ENCODE measurements at places on chromosomes 13 and 19.

- DNase-seq = no peak
These were observed 16.9 kb downstream of the COG3 start for GRCh38 chr13:45481688-45482087.

GRCh38 chr13:77751513-77752456 lies 54.3 kb downstream of the SLAIN1 start:
- DNase-seq = peak; percentile 37

- DNase-seq = no peak
These were observed 225.3 kb downstream of the LACC1 start for GRCh38 chr13:44104969-44105368.

DNA sequence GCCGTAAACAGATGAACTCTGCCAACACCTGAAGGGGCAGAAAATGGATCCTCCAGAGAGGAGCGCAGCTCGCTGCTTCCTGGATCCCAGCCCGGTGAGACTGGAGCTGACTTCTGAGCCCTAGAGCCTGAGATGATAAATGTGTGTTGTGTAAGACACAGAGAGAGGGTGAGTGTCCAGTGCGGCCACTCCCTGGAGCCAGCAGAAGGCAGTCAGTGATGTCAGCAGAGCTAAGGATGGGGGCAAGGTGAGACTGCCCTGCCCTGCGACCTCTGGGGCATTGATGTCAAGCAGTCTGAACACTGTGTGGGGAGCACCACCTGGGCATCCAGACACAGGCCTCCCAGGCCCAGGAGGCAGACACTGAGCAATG lies 9.7 kb upstream of the SLC35E1 start:
- no peak for DNase-seq

DNA sequence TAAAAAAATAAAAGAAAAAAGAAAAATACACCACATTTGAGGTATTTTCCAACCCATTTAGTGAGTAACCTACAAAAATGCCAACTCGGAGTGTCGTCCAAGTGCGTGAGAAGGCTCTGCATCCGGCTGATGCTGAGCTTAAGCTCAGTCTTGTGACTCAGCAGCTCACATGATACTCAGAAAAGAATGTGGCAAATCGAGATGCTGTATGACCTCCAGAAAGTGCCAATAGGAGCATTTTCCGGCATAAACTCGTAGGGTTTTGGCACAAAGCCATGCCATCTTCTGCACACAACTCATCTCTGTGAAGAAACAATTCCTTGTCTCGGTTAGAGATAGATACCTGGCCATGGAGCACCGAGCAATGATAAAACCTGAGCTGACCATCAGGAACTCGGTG lies 58.5 kb downstream of the TRPM4 start:
- peak; percentile 45 for DNase-seq

GRCh38 chr13:65697843-65698242 lies 1532.3 kb downstream of the PCDH9 start:
- no peak for DNase-seq

DNA sequence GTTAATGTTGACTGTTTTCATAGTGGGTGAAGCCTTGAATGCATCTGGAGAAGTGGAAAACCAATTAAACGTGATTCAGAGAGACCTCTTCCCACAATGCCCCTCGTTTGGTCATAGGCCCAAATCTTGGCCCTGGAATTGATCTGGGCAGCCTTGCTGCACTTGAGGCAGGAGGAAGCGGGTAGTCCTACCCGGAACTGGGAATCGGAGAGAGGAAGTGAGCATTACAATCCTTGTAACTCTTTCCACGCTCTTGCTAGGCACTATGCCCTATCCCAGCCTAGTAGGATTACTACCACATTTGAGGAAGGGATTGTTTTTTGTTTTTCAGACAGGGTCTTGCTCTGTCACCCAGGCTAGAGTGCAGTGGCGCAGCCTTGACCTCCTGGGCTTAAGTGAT lies 3.6 kb downstream of the KCNK6 start:
- no peak for DNase-seq

- DNase-seq = no peak
These were observed at the start of gene ALOX5AP for GRCh38 chr13:30735025-30735871. TSS of gene ALOX5AP (plus strand) at chr13:30735543. CDS start at chr13:30735606, 63 bp downstream.

- no peak for DNase-seq
These were observed 19.1 kb upstream of the WDR18 start for GRCh38 chr19:964761-965694.

DNA sequence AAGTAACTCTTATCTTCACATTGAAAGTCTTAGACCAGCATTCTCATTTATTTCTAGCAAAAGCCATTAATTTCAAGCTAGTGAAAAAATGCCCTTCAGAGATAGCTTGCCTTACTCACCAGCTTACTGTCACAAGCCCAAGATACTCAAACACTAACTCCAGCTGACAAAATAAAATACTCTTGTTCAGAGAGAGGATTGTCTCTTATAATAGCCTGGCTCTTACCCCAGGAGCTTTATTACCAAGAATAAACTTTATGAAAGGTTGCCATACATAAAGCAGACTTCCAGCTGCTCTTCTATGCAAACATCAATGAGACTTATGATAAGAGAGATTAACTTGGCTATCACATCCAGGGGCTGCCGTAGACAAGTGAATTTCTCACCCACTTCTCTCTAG lies 53.6 kb downstream of the XPO4 start:
- no peak for DNase-seq

GRCh38 chr13:46893798-46894560 lies 2.9 kb downstream of the HTR2A start:
- peak; percentile 49 for DNase-seq

DNA sequence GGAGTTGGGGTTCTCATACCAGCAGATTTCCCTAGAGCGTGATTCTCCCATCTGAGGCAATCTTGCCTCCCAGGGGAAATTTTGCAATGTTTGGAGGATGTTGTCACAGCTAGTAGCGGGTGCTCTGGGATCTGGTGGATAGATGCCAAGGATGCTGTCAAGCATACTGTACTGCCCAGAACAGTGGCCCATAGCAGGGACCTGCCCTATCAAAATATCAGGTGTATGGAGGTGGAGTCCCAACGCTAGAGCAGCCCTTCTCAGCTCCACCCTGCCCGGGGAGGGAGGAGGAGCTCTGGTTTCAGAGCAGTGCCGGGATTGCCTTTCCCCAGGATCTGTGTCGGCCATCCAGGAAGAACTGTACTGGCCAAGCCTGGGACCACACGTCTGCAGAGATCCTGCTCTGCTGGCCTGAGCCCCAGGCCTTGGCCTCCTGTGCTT lies 10.9 kb upstream of the QTRT1 start:
- DNase-seq = peak; percentile 55

DNA sequence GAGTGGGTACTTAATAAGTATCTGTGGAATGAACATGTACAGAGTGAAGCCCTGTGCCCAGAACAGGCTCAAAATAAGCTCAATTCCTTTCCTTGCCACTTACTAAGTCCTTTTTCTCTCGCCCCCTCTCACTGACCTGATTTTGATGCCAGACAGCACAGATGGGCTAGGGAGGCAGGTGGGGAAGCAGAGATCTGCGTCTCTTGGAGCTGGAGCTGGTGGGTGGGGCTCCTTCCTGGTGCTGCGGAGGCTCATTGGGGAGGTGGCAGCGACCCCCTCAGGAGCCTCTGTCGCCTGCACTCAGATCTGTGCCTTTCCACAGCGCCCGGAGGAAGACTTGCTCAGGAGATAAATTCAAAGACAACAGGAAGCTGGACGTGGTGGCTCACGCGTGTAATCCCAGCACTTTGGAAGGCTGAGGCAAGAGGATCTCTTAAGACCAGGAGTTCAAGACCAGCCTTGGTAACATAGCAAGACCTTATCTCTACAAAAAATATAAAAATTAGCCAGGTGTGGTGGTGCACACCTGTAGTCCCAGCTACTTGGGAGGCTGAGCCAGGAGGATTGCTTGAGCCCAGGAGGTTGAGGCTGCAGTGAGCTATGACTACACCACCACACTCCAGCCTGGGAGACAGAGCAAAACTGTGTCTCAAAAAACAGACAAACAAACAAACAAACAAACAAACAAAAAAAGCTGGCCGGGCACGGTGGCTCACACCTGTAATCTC lies 14.6 kb downstream of the AKT2 start:
- no peak for DNase-seq

GRCh38 chr13:27839809-27840467 lies 47.7 kb downstream of the GSX1 start:
- peak; percentile 13 for DNase-seq

DNA sequence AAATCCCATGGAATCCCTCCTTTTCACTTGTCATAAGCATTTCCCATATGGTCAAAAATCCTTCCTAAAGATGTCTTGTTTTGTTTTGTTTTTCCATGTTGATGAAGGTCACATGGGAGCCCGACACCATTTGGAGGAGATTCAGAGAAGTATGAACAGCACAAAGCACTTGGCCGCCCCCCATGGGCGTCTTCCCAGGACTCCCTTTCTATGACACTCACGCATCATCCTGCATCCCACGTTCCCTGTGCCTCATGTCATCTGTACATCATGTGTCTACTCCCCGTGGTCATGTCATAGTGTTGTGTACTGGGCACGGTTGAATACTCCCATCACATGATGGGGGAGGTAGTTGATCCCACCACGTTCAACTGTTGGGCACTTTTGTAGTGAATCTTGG lies 2.0 kb downstream of the ZSCAN1 start:
- no peak for DNase-seq

DNA sequence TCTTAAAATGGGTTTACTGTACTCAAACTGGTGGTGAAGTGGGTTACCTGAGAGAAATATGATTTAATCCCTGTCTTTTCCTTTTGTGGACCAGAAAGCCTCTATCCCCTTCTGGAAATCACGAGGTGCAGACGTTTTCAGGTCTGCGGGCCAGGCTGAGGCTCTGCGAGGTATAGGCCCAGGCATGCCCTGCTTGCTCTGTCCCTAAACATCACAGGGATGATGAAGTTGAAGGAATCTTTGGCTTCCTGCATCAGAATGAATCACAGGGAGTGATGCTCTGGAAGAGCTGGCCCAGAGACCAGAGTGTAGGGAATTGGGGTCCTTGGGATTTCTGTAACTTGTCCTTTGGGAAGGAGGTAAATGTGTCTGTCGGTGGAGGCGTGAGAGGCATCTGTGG lies 18.4 kb upstream of the CHST8 start:
- no peak for DNase-seq

DNA sequence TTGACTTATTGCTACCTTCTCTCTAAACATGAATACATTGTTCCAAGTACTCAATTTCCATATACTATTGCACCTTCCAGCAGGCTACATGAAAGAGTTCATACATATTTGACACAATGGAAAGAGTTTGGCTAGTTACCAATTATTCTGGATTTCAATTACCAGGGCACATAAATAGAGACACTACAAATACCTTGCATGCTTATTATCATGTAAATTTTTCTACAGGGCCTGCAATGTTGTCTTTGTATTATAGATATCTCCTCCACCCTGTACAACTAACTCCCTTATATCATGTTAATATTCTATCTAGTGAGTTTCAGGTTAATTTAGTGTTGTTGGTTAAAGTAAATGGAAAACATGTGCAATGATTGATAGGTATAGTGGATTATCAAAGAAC lies 540.7 kb upstream of the SLITRK5 start:
- no peak for DNase-seq

GRCh38 chr13:27309967-27310598 lies 39.5 kb downstream of the RASL11A start:
- peak; percentile 30 for DNase-seq

GRCh38 chr19:9913237-9914000 lies 22.9 kb downstream of the OLFM2 start:
- peak; percentile 36 for DNase-seq

GRCh38 chr13:76937281-76937820 lies 11.0 kb upstream of the ACOD1 start:
- peak; percentile 97 for DNase-seq

- DNase-seq = peak; percentile 12
These were observed 299.5 kb downstream of the ZNF536 start for GRCh38 chr19:30671622-30672051.

DNA sequence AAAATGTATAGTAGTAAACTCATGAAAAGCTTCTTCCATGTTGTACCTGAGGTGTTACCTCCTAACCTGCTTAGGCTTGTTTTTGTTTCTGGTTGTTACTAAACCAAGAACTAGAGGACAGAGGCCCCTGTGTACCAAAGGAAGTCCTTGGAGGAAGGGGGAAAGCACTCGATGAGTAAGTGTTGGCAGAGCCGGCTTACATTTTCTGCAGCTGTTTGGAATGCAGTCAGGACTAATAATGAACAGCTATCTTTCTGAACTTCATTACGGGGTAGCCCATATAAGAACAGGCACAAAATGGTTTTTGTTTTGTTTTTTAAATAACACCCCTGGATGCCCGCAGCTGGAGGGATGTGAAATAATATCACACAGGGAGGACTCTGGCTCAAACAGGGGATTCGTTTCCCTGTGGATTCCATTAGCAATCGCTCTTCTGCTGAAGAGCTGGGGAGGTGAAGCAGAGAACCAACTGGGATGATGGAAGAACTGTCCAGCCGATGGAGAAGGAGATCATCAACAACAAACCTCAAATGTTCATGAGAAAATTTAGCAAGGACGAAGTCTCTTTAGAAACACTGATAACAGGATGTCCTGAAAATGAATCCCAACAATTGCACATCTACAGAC lies 214.2 kb upstream of the MAB21L1 start:
- DNase-seq = peak; percentile 68

DNA sequence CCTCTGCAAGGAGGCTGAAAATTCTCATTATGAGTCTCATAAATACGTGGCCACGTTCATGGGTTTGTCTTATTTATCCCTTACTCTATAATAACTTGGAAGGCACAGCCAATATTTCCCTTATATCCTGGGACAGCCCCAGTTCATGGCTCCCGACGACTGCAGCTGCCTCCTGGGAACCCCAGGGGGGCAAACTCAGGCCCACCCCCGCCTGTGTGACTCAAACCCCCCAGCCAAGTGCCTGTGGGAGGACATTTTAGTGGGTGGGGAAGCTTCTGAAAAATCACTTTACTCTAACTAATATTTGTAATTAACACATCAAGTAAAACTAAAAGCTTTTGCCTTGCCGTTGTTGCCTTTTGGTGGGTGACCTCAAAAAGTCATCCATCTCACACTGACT lies 14.3 kb downstream of the RASA3 start:
- no peak for DNase-seq

GRCh38 chr13:29689548-29689947 lies 94.1 kb upstream of the SLC7A1 start:
- DNase-seq = no peak

GRCh38 chr19:45769821-45770191 lies 754 bp upstream of the SIX5 start:
- no peak for DNase-seq

DNA sequence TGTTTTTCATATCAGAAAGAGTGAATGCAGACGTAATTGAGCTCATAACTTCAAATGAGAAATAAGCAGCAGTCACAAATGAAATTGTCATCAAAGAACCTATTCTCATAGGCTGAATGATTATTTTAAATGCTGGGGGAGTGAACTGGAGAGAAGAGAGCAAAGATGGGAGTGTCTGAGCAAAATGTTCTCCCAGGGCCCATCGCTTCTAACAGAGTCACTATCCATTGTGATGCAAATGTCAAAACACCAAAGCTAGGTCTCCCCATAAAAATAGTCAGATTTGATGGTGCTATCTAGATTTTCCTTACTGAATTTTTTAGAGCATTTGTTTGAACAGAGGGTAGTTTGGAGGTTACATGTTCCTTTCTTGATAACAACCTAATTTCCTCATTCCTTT lies 278.7 kb downstream of the PCDH9 start:
- DNase-seq = no peak

- DNase-seq = no peak
These were observed 1437.6 kb downstream of the UQCRFS1 start for GRCh38 chr19:27775395-27775794.

- no peak for DNase-seq
These were observed 257.6 kb downstream of the TEX29 start for GRCh38 chr13:111577956-111578605.

Measured in EH (cell line).